Activated CD8-positive, alpha-beta T cell treated with anti-CD3 and anti-CD28 coated beads, Interleukin-2, amount 10 ng/mL, durations not matched to agents 7 days and 5 days (primary cell): ENCODE measurements at places on chromosomes 3 and 15. TPM values are rescaled to one million over a fixed set of nuclear protein-coding genes. Genes with fewer than 3 reads are reported as not detected.

DNA sequence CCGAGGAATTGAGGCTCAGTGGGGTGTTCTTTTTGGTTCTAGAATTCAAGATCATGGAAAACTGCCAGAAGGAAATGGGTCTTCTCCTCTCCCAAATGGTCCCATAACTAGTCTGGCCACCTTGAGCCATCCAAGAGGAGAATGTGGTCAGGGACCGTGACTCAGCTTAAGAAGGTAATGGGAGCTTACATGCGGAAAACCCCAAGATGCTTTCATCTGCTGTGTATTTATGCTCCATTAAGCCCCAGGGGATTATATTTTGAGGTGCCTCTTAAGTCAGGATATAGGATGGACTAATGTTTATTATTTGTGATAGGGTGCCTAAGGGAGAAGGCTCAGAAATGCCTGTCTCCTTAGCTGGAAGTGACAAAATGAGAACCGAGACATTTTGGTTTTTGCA is 39.2 kb upstream of the DLG1 start:
- H3K27ac ChIP-seq, result no peak overlapping the region
- no peak for DNase-seq
- H3K36me3 ChIP-seq, result no peaks in the 10 kb centered on the region

DNA sequence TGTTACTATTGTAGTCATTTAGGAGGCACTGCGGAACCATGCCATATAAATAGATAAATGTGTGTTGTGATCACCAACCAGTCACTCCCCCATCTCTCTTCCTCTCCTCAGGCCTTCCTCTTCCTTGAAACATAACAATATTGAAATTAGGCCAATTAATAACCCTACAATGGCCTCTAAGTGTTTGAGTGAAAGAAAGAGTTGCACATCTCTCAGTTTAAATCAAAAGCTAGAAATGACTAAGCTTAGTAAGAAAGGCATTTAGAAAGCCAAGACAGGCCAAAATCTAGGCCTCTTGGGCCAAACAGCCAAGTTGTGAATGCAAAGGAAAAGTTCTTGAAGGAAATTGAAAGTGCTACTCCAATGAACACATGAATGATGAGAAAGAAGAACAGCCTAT is 8.1 kb upstream of the DNASE1L3 start:
- H3K4me3 ChIP-seq, result no peak overlapping the region
- peaks cover 15% of the 10 kb centered on the region for H3K4me1 ChIP-seq
- H3K27ac ChIP-seq, result no peak overlapping the region
- no peaks in the 10 kb centered on the region for H3K36me3 ChIP-seq
- peaks cover 10% of the 10 kb centered on the region for H3K27me3 ChIP-seq
- DNase-seq, result no peak

GRCh38 chr15:96355568-96356187 is 25.2 kb downstream of the NR2F2 start:
- peaks cover 23% of the 10 kb centered on the region for H3K4me1 ChIP-seq
- no peak overlapping the region for H3K4me3 ChIP-seq
- H3K36me3 ChIP-seq, result peaks cover 8% of the 10 kb centered on the region
- no peak for DNase-seq
- H3K27me3 ChIP-seq, result peaks cover 58% of the 10 kb centered on the region
- H3K27ac ChIP-seq, result no peak overlapping the region

DNA sequence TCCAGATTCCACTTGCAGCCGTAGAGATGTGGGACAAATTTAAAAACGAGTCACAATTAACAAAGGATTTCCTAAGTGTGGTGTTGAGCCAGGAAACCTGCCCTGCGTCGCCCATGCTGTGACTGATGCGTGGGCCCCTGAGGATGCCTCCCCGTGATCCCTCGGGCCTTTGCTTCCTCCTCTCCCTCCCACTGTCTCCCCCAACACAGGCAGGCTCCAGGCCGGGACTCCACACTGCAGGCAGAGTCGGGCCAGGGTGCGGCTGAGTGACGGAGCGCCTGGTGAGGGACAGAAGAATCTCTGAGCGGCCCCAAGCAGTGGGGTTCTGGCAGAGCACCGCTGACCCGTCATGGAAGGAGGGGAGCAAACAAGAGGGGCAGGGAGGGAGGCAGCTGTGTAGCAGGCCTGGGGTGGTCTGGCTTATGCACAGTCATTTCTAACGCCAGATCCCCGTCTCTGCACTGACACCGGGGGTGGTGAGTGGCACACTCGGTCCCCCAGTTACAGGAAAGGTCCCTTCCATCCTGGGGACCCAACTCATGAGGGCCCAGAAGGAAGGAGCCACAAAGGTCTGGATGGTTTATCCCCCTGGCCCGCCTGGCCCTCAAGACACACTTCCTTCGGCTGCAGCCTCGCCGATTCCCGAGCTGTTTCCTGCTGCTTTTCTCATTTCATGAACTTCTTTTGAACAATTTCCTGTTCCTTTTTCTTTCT is 91.0 kb downstream of the XXYLT1 start:
- no peaks in the 10 kb centered on the region for H3K27me3 ChIP-seq
- H3K36me3 ChIP-seq, result no peaks in the 10 kb centered on the region
- H3K4me1 ChIP-seq, result peaks cover 3% of the 10 kb centered on the region
- no peak overlapping the region for H3K27ac ChIP-seq
- DNase-seq, result no peak
- H3K4me3 ChIP-seq, result no peak overlapping the region

- H3K4me1 ChIP-seq, result no peaks in the 10 kb centered on the region
- peaks cover 12% of the 10 kb centered on the region for H3K27me3 ChIP-seq
- H3K36me3 ChIP-seq, result no peaks in the 10 kb centered on the region
- no peak for DNase-seq
Measured at GRCh38 chr3:180870008-180870699, 42.3 kb upstream of the FXR1 start.

DNA sequence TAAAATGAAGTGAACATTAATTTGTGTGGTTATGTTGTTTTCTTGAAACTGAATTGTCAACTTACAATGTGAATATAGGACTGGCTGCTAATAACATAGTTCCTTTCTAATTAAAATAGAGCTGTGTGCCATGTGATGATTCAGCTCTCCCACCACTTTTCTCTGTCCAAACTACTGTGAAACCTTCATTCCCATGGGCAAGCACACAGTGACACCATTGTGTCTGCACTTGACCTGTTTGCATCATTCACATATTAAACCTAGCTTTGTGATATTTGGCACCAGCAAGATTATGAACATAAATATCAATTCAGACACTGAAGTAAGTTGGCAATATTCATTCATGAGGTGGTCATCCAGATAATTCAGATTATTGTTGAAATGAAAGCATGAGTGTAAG is 78.8 kb upstream of the TCF12 start:
- no peak for DNase-seq
- H3K27me3 ChIP-seq, result no peaks in the 10 kb centered on the region
- no peaks in the 10 kb centered on the region for H3K36me3 ChIP-seq
- peaks cover 14% of the 10 kb centered on the region for H3K4me1 ChIP-seq

DNA sequence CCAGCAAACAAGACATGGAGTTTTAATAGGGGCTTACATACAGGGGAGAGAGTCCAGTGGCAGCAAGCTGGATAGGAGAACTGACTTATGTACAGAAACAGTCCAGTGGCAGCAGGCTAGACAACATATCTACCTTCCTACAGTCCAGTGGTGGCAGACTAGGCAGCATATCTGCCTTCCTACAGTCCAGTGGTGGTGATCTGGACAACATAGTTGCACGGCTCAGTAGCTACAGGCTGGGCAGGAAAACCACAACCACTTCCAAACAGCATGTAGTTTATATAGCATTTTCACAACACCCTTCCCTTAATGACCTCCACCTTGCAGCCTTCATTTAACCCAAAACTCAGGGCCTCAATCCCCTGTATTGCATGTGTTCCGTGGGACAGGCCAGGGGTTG is 181.3 kb upstream of the EIF1B start:
- no peak overlapping the region for H3K4me3 ChIP-seq
- no peak for DNase-seq
- no peaks in the 10 kb centered on the region for H3K36me3 ChIP-seq
- H3K27me3 ChIP-seq, result no peaks in the 10 kb centered on the region

DNA sequence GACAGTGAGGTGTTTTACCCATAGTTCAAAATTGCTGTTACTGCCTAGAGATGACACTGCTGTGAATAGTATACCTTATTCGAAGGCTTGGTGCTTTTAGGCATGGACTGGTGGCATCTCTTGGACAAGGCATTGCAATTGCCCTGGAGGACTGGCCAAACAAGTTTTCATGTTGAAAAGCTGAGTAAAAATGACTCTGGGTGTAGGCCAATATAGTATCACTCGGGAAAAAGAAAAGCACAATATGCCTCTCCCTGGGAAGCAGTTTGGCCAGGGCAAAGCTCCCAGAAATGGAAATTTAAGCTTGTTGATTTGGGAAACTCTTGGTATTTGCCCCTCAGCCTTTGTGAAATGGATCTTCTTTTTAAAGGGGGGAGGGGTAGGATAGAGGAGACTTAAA is 54.8 kb downstream of the ZNF609 start:
- H3K27me3 ChIP-seq, result no peaks in the 10 kb centered on the region
- no peak for DNase-seq
- peaks cover 32% of the 10 kb centered on the region for H3K4me1 ChIP-seq
- H3K36me3 ChIP-seq, result peaks cover 20% of the 10 kb centered on the region
- no peak overlapping the region for H3K4me3 ChIP-seq

GRCh38 chr3:71346061-71346460 is 237.5 kb downstream of the FOXP1 start:
- no peaks in the 10 kb centered on the region for H3K27me3 ChIP-seq
- no peak overlapping the region for H3K27ac ChIP-seq
- H3K4me1 ChIP-seq, result peaks cover 20% of the 10 kb centered on the region
- DNase-seq, result no peak
- H3K4me3 ChIP-seq, result no peak overlapping the region

DNA sequence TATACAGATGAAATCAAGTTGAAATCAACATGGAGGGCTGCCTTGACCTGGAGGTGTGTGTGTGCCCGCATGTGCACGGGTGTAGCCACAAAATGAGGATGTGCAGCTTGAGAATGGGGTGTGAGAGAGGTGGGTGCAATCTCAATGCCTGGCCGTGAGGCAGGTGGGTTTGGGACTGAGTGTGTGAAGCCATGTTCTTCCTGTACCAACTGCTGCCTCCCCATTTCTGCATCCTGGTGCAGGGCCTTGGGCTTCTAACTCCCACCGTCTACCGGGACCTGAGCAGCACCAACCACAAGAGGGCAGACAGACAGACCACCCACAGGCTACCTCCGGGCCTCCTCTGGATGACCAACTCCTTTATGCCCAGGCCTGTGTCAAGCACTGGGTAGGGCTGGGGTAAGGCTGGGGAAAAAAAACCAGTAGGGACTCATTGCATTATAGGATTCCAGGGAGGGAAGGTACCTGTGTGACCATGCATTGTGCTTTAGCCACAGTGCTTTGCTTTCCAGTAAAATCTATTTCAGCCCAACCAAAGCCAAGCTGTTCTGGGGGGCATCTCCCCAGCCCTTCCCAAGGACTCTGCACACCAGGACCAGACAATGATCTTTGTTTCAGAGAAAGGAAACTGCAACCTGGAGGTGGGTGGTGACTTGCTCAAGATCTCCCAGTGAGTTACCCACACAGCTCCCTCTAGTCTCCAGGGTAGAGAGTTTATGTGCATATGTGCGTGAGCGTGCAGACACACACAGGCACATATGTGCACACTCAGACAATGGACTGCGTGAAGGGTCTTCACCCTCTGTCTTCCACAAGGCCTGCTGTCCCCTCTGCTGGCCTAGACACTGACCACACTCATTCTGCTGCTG is 162.2 kb upstream of the TLE3 start:
- H3K27ac ChIP-seq, result peak overlapping the region; percentile 91
- peak overlapping the region; percentile 61 for H3K4me3 ChIP-seq
- H3K4me1 ChIP-seq, result peaks cover 53% of the 10 kb centered on the region
- DNase-seq, result peak; percentile 39
- peaks cover 2% of the 10 kb centered on the region for H3K36me3 ChIP-seq
- H3K27me3 ChIP-seq, result peaks cover 20% of the 10 kb centered on the region

- H3K36me3 ChIP-seq, result peaks cover 2% of the 10 kb centered on the region
- no peak overlapping the region for H3K27ac ChIP-seq
- H3K4me1 ChIP-seq, result no peaks in the 10 kb centered on the region
- no peaks in the 10 kb centered on the region for H3K27me3 ChIP-seq
- DNase-seq, result no peak
Measured at GRCh38 chr3:81621277-81621676, 140.2 kb downstream of the GBE1 start.

DNA sequence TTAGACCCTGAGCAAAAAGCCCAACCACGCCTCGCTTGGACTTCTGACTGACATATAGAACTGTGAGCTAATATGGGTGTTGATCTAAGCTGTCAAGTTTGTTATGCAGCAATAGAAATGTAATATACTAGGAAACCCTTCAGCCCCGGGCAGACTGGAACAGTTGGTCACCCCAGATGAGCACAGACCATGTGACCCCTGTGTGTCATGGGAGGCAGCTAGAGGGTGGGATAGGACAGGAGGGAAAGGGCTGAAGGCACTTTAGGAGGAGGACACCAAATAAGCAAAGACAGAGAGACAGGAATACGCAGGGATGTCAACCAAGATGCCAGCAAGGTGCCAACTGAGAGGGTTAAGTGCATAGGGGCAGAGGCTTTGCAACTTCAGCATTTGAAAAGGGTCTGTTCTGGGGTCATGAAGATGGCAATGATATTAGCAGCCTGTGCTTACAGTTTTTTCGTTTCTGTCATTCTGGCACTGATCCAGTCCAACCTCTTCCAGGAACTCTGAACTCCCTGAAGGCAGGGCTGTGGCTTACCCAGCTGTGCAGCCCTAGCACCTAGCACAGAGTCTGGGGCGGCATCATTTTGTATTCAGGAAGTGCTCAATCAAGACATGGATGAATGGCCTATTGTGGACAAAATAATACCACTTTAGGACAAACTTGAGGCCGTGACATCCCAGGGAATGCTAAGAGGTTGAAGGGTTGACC is 51.4 kb downstream of the HES1 start:
- H3K4me3 ChIP-seq, result no peak overlapping the region

GRCh38 chr3:171704814-171705213 is 105.5 kb downstream of the PLD1 start:
- no peak overlapping the region for H3K27ac ChIP-seq
- H3K27me3 ChIP-seq, result peaks cover 9% of the 10 kb centered on the region
- H3K4me1 ChIP-seq, result no peaks in the 10 kb centered on the region
- H3K4me3 ChIP-seq, result no peak overlapping the region
- H3K36me3 ChIP-seq, result no peaks in the 10 kb centered on the region

SCN5A gene
- 0.37 TPM for total RNA-seq

ST3GAL6 gene
- not detected for total RNA-seq

MFSD1 gene
- 22.2 TPM for total RNA-seq

RPL39L gene
- 23.5 TPM for total RNA-seq

EPHB3 gene
- total RNA-seq, result 0.11 TPM

GPR62 gene
- not detected for total RNA-seq

GASK1A gene
- not detected for total RNA-seq

CD200 gene
- 1.4 TPM for total RNA-seq

SV2B gene
- not detected for total RNA-seq

XIRP1 gene
- total RNA-seq, result not detected

PTH1R gene
- not detected for total RNA-seq

THAP10 gene
- not detected for total RNA-seq

PRTG gene
- not detected for total RNA-seq

ITPKA gene
- 0.29 TPM for total RNA-seq

NR2E3 gene
- not detected for total RNA-seq

UCN2 gene
- not detected for total RNA-seq

TMEM108 gene
- not detected for total RNA-seq
